ENCODE measurements at places on chromosomes 1 and 21.
A peak's percentile ranks its signal among the peaks of the same experiment; 100 is the strongest.

DNA sequence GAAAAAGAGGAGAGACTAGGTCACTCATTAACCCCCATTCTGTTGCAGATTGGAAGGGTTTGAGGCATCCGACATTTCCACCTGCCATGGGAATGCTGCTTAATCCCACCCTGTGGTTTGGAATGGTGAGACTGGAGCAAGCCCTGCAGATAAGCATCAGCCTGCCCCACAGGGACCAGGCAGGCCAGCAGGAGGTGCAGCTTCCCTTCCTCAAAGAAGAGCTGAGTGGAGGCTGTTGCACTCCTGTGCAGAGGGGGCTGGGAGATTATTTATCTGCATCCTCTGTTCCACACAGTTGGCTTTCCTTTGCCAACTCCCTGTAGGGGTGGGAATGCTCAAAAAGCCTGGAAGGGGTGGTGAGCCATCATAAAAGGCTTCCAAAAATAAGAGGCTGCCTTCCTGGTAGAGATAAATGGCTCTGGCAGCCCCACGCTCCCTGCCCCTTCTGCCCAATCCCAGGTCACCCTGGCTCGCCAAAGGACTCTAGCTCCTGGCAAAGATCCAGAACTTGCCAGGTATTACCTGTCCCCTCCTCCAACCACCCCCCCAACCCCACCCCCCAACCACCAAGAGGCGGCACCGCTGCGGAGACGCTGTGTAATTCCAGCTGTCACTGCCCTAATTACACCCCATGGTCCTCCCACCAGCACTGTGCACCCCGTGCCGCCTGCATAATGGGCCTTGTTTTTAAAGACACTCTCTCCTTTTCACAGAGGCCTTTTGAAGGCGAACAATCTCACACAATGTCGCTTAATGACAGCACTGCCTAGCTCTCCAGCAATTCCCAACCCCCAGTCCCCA is 83.0 kb upstream of the ZC3H12A start:
- DNase-seq = no peak

GRCh38 chr21:30271611-30272010 is 11.1 kb downstream of the KRTAP24-1 start:
- DNase-seq = no peak

- no peak for DNase-seq
These were observed 47.1 kb downstream of the LEPR start for GRCh38 chr1:65467536-65467935.

GRCh38 chr1:244920911-244921761 is 56.8 kb upstream of the HNRNPU start:
- DNase-seq = peak; percentile 55

DNA sequence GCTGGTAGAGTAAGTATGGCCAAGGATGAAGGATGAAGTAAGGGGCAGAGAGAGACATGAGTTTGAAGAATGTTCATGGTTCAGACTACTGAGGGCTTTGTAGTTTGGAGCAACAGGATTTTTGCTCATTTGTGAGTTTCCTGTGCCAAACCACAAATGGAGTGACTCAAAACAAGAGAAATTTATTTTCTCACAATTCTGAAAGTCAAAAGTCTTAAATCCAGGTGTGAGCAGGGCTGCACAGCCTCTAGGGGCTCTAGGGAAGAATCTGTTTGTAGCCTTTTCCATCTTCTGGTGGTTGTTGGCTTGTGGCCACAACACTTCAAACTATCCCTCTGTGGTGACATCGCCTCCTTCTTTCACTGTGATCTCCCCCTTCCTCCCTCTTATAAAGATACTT is 58.9 kb downstream of the RHOU start:
- no peak for DNase-seq

- no peak for DNase-seq
These were observed 4.9 kb downstream of the RHOC start for GRCh38 chr1:112702067-112702395.

DNA sequence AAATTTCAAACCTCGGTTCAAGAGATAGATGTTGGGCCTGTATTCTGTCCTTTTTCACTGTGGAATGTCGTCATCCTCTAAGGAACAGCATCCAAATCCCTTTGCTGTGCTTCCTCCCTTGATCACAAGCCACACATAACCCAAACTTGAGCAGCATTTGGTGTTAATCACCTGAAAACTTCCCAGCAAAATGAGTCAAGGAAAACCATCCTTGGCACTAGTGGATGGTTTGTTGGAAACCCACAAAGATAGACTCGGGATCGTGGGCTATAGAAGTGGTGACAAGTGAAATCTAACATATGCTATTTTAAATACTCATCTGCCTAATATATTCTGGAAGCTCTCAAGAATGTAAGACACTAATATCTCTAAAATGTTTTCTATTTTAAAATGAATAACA is 459.1 kb downstream of the SETD4 start:
- DNase-seq = no peak

- DNase-seq = no peak
These were observed 41.0 kb downstream of the ACTA1 start for GRCh38 chr1:229392936-229393335.

DNA sequence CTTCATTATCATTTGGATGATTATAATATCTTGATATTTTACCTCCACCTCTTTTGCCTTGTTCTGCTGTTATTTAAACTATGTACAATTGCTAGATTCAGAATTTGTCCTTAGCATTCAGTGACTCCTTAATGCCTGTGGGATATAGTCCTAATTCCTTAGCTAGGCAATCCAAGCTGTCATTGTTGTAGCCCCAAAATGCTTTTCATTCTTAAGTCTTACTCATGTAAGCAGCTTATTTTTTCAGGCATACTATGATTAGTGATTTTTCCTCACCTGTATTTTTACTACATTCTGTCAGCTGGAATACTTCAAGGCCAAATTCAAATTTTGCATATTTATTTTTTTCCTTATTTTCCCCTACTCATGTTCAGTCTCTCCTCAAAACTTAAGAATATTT is 13.4 kb downstream of the PKN2 start:
- DNase-seq = no peak

DNA sequence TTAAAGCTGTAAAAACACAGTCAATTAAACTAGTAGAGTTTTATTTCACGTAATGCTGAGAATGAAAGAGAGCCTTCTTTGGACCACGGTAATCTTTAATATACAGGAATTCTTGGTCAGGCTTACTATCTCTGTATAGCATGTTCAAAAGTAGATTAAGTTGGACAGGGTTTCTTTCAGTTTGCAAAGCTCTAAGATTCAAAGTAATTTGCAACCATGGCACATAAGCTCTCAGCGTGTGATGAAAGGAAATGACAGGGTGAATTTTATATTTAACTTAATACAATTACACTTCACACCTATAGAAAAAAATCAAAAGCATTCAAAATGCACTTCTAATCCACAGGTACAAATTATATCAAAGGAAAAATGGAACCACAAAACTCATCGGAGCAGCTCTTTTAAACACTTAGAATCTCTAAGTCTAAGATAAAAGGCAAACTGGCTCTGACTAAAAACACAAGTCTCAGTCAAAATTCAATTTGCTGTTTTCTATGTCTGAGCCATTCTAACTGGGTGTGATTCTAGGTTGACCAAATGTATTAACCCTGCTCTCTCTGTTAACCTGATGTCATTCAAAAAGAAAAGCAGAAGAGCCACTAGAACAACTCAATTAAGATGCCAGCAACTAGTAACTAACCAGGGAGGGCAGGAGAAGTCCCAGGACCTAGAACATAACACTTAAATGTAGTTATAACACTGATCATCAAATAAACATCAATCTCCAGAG is 147.7 kb downstream of the RERE start:
- DNase-seq = no peak

DNA sequence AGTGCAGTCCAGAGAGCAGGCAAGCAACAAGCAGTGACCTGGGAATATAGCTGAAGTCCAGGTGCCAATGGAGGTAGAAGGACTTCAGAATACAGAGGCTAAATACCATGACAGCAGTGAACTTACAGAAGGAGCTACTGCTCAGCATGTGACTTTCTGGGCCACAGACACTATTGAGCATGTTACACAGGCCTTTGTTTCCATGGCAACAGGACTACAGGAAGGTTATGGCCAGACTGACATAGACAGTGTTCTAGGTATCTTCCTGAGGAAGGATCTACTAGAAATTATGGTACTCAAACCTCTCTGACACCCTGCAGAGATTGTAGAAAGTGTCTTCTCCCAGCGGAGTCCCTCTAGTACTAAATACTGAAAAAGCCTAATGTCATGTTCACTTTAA is 11.0 kb downstream of the OR2M5 start:
- DNase-seq = no peak

DNA sequence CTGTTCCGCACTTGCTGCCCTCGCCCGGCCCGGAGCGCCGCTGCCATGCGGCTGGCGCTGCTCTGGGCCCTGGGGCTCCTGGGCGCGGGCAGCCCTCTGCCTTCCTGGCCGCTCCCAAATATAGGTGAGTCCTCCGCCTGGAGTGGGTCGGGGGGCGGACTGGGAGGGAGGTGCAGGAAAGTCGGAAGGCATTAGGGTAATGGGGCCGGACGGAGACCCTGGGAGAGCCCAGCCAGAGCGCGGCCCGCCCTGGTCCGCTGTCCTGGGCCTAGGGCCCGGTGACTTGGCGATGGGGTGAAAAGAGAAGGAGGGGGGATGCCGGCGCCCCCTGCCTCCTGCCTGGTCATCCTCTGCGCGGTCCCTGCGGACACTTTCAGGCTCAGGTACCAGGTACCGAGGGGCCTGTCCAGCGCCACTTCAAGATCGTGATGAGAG is 243 bp downstream of the ADAM15 start:
- DNase-seq = no peak

GRCh38 chr1:216771922-216772321 is 48.7 kb upstream of the ESRRG start:
- DNase-seq = no peak

DNA sequence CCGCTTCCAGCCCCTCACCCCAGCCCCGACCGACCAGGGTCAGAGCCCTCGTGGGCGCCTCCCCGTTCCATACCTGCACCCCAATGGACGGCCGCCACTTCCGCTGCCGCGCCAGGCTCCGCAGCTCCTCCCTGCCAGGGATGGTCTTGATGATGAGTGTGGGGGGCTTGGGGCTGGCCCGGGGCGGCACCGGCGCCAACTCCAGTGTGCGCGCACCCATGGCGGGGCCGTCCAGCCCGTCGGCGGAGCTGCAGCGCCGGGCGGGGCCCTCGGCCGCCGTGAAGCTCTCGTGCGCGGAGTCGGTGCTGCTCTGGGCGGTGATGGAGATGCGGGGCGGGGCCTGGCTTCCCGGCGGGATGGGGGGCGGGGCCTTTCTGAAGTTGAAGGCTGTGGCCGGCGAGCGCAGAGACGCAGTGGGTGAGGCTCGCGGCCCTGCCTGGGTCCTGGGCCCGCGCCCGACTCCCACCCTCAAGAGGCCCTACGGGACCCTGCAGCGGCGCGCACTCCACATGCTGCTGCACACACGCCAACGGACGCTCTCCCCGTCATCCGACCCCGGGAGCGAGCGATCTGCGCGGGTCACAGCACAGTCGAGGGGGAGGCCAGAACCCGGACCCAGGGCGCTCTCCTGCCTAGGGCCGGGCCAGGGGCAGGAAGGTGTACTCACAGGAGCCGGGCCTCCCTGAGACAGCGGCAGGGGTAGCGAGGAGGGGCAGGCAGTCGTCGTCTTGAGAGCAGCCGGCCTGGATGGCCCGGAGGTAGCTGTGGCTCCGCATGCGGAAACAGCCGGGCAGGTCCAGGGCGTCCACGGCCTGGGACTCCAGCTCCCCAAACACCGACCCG is 26.1 kb upstream of the SMIM12 start:
- DNase-seq = no peak

DNA sequence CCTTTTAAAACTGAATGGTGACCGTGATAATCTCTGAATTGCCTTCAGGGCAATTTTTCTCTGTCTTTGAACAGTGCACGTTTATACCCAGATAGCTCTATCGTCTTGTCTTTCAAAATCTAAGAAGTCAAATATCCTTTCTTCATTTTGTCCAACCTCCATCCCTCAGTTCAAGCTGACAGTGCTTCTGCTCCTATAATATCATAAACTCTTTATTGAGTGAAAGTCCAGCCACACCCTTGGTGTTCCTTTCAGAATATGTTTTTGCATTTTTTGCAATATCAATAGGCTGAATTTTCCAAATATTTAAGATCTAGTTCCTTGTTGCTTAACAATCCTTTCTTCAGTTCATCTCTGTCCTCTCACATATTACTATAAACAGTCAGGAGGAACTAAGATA is 35.1 kb upstream of the FRRS1 start:
- no peak for DNase-seq

DNA sequence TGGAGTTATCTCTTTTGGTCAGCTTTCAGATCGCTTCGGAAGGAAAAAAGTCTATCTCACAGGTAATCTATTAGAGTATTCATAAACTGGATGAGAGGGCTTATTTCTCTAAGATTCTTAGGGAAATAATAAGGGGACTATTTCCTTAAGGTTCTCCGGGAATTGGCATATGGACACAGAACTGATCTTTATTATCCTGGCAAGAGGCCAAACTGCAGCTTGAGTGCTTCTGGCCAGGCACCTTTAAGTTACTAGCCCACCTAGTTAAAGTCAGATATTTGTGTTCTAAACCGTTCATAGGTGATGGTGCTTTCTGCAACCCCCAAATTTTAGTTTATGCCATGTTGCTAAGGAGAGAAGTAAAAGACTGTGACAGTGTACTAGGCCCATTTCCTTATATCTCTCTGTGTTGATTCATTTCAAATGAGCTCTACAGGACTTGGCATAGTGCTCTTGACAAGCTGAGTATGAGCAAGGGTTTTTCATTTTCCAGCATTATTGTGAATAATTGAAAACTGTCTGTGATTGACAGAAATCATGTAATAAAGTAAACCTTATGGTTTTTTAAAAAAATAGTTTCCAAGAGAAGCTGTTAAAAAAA is 43.4 kb downstream of the SLC22A15 start:
- no peak for DNase-seq

GRCh38 chr1:110477041-110477440 is 26.1 kb downstream of the PROK1 start:
- DNase-seq = no peak

DNA sequence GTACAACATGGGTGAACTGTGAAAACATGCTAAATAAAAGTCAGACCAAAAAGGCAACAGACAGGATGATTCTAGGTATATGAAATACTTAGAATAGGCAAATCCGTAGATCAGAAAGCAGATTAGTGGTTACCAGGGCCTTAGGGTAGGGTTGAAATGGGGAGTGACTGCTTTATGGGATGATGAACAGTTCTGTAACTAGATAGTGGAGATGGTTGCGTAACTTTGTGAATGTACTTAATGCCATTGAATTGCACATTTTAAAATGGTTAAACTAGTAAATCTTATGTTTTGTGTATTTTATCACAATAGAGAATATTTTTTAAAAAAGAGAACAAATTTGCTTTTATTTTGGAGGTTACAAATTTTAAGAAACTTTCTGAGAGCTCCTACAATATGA is 17.4 kb downstream of the ZNF326 start:
- no peak for DNase-seq

- no peak for DNase-seq
These were observed 184.4 kb downstream of the RYR2 start for GRCh38 chr1:237226177-237226944.

DNA sequence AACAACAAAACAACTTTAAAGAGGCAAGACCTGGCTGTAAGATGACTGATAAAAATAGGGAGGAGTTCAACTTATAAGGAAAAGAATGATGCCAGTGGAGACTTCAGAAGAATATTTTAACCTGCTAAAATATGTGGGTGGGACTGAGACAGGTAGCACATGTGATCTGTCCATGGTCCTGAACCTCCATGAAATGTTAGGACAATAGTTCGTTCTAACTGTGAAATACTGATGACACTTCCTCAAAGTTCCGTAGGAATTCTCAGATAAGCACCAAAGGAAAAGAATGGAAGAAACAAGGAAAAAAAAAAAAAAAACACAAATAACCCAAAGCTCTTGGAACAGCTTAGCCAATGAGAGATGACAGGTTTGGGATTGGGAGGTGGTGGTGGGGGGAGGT is 44.7 kb downstream of the CDC42BPA start:
- DNase-seq = no peak

Measured in naive B cell (primary cell).